ENCODE measurements at places on chromosomes 5 and 9. TPM values are rescaled to one million over a fixed set of nuclear protein-coding genes. Genes with fewer than 3 reads are reported as not detected.

- DNase-seq, result no peak
Measured at GRCh38 chr9:13141629-13142028, 137.9 kb downstream of the MPDZ start.

DNA sequence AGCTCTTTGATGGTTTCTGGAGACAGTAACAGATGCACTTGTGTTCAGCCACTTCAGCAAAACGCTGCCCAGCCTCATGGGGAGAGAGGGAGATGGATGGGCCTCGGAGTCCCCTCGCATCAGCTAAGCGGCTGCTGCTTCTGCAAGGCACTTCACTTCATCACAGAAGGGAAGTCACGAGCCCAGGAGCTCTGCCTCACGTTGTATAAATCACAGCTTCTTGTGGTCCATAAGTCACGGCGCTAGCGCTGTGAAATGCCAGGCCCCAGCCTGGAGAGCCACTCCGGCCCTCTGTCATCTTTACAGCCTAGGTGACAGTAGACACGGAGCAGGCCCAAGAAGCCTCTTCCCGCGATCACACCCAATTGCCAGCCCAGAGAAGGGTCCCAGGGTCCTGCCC lies 23.4 kb downstream of the DBH start:
- no peak for DNase-seq

GRCh38 chr5:111589316-111589715 lies 77.0 kb upstream of the STARD4 start:
- DNase-seq, result no peak

GRCh38 chr5:107365320-107366109 lies 305.2 kb downstream of the EFNA5 start:
- no peak for DNase-seq

DNA sequence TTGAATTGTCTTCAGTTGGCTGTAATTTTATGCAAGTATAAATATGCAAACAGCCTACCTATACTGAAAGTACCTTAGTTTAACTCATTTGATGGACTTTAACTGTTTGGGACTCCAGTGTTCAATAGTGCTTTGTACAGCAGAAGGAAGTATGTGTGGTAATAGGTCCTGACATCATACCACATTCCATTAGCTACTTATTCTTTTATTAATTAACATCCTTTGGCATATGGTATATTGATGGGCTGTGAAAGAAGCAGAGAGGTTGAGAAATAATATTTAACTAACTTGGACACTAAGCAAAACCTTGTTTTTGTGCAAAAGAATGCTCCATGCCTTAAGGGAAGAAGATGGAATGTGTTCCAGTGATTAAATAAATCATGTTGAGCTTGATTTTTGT lies 97.6 kb upstream of the SEMA6A start:
- DNase-seq, result no peak

HK3 gene
- 2.6 TPM for total RNA-seq

DNA sequence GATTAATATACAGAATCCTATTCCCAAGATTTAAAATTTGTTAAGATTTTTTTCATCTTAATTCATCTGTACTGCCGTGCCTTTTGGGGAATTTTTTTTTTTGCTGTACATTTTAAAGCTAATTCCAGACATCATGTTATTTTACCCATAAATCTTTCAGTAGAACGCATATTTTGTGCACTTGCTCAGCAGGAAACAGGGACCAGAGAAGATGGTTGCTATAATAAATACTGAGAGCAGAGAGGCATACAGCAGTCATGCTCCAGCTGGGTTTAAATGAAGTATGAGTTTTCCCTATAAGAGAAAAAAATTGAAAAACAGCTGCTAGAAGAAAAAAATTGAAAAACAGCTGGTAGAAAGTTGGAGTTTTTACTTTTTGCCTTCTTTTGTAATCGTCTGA lies 196.9 kb upstream of the PUM3 start:
- DNase-seq, result no peak

DNA sequence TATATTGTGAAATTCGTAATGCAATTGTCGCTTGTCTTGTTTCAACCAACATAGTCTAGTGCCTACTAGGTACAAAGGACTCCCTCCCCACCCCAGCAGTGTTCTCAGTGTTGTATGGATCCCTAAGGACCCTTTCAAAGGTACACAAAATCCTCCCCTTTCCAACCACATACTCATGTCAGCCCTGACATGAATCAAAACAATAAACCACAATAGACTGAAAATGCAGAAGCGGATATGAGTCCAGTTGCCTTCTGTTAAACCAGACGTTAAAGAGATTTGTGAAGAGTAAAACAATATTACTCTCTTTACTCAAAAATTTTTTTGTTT lies 82.4 kb upstream of the IFNK start:
- no peak for DNase-seq
